ENCODE measurements at places on chromosomes 4 and X.

DNA sequence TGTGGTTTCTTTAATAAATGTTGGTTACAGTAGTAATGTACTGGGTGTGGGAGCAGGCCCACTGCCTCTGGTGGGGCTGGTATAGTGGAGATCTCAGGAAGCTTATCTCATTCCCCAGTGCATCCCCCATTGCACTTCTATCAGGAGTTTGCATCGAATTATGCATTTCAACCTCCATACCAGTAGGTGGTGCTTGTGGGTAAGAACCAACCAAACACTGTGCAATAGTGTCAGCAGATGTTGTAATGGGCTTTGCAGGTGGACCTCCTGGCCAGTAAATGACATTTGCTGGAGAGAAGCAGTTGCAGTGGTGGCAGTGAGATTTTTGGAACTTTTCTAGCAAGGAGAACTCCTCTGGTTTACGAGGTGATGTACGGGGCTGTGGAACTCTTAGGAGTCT lies 150.6 kb downstream of the POU3F4 start:
- DNase-seq: no peak

DNA sequence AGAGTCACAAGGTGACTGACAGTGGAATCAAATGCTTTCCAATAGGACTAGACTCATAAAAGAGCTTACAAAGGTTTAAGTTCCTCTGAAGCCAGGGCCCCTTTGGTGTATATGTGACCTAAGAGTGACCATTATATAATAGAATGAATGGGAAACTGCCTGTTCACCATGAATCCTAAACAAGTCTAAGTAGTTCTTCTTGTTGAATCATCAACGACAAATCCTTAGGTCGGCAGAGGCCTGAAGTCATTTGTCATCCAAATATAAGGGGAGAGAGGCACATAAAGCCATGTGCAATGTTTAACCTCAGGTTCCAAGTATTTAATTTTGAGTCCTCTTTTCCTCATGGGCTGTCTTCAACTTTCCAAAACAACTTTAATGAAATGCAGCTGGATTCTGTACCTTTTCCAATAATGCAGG lies 122.4 kb downstream of the RASL11B start:
- no peak for DNase-seq

DNA sequence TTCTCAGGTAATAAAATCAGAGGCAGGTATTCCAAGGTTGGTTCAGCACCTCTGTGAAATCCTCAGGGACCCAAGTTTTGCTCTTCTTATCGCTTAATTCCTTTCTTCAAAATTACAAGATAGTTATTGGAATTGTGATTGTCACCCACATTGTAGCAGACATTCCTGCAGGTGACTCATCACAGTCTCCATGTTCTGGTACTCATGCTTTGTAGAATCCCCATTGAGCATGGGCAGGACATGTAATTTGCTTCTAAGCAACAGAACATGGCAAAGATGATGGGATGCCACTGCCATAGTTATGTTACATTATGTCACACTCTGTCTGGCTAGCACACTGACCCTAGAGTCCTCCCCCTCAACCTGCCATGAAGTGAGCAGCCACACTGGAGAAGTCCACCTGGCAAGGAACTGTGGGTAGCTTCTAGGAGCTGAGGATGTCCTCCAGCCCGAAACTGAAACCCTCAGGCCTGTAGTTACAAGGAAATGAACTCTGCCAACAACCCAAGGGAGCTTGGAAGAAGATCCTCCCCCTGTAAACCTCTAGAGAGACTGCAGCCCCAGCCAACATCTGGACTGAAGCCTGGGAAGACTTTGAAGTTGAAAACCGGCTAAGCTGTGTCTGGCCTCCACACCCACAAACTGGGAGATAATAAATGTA lies 58.3 kb upstream of the GUCY1A1 start:
- no peak for DNase-seq

GRCh38 chr4:86965019-86965976 lies 30.5 kb downstream of the AFF1 start:
- no peak for DNase-seq

- no peak for DNase-seq
These were observed 554 bp downstream of the PCDH7 start for GRCh38 chr4:30720661-30721184.

GRCh38 chrX:15072880-15073279 lies 197.0 kb downstream of the ASB9 start:
- no peak for DNase-seq

DNA sequence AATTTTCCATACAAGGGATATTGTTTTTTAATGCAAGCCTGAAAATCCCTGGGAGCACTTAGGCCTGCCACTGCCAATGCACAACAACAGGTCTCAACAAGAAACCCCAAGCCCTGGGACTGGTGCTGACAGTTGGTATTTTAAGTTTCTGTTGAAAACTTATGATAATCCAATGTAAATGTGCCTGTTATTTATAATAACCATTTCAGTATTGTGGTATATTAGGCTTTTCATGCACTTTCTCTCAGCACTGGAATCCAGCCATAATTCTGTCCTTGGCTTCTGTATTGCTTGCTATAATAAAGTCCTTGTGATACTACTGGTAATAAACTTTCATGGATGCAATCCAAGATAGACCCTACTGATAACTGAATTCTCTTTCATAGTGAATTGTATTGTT lies 218.9 kb downstream of the PCDH7 start:
- DNase-seq: no peak

DNA sequence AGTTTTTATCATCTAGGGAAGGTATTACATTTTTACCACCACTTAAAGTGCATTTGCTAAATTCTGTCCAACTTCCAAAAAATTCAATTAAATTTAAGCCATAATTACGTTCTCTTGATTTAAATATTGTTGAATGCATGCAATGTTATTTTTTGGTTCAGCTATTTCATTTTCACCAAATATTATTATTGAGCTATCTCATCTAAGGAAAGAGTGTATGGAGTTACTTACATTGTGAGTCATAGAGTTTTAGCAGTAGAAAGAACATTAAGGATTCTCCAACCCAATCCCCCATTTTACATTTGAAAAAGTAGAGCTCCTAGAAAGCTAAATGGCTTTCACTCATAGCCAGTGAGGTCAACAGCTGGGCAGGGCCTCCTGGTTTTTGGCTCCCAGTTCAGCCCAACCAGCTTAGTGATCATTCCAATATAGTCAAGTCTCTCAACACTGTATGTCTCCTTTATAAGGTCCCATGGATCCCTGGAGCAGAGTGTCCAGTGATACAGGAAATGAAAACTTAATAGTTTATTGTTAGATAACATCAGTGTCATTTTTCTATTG lies 60.5 kb downstream of the NDNF start:
- DNase-seq: no peak

DNA sequence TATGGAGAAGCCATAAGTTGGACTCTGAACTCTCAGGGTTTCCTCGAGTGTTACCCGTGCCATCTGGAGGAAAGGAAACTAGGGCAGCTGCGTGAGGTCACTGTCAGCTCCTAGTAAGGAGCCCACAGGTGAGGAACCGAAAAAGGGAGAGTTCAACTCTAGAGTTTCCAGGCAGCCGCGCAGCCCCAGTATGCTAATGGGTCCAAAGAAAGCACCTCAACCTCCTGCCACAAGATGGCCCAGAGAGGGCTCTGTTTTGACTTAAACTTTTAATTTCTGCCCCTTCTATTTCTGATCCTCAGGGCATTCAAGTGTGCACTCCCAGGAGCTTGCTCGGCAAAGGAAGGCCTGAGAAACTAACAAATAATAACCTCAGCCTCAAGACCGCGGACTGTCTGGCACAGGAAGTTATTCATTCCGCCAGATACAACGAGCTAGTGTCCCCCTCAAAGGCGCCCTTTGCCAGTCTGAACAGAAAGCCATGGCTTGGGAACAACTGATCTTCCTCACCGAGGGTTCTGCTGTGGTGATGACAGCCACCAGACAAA lies 13.9 kb downstream of the SCARB2 start:
- DNase-seq: no peak

DNA sequence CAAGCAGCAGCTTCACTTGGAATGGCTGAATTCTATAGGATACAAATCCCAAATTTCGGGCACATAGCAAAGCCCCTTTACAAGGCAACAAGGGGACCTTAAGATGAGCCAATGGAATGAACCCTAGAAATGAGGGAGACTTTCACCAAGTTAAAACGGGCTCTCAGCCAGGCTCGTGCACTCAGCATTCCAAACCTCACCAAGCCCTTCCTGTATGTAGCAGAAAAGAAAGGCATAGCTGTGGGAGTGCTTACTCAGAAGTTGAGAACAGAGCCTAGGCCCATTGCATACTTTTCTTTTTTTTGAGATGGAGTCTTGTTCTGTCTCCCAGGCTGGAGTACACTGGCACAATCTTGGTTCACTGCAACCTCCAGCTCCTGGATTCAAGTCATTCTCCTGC lies 10.8 kb upstream of the HERC5 start:
- no peak for DNase-seq

DNA sequence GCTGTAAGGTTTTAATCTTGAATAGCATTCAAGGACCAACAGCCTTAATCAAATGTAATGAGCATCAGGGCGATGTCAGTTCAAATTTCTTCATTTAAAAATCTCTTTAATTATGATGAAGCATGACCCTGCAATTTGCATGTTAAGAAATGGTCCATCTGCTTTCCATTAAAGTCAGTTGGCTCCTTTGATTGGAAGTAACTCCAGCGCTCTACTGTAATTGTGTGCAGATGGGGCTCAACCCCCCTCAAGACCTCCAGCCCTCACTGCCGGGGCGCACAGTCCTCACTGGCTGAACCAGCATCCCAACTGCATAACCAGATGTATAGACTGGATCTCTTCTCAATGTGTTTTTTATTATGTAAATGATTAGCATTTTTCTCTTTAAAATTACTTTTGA lies 126.9 kb downstream of the VCX3B start:
- DNase-seq: no peak

DNA sequence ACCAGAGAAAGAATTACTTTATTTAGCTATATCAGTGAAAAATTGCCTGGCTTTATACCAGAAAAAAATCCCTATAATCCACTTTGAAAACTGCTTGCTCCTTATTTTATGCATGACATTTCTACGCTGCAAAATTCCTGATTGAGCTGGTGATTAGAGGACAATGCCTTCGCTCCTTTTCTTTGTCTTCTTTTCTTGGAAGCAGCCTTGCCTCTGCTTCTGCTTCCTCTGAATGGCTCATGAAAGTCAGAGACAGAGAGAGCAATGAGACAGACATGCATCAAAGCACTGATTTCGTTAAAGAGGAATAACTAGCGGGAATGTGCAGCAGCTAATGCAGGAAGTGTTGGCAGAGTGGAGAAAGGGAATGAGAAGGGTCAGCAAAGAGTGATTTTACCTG lies 294.3 kb upstream of the IGFBP7 start:
- no peak for DNase-seq

GRCh38 chr4:118911238-118911703 lies 22.6 kb downstream of the SYNPO2 start:
- DNase-seq: no peak

DNA sequence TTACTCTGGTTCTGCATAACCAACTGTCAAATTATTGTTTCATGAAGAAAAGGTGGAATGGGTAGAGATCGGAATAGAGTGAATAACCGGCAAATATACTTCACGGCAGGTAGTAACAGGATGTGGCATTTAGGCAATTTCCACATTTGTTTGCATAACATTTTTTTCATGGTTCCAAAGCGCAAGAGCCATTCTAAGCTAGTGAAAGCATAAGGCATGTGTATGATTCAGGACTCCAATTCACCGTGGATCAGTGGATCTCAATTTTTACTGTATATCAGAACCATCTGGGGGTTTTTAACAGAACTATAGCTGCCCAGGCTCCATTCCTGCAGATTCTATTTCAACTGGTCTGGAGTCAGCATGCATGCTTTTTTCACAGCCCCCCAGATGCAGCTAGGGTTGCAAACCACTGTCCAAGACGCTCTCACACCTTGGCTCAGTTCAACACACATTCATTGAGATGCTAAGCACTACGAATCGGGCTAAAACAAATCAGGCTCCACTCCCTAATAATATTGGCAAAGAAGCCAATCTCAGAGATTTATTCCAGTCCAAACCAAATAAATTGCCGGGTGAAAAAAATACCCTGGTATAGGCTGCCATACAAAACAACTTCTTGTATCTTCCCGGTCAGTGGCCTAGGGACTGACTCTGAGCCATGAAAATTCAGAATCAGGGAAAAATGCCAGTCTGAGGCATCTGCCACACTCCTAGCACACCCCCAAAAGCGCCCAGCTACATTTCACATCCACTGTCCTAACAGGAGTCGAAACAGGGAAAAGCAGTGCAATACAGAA lies 30.0 kb downstream of the AFAP1 start:
- DNase-seq: no peak
